Umbilical cord (tissue), 2 donors: ENCODE measurements at places on chromosomes 11 and 22. TPM values are rescaled to one million over a fixed set of nuclear protein-coding genes. Genes with fewer than 3 reads are reported as not detected.
A peak's percentile ranks its signal among the peaks of the same experiment; 100 is the strongest.

SLC35E4 gene
- total RNA-seq: 1.2 TPM

GRCh38 chr11:32594272-32594671 is 10.6 kb downstream of the EIF3M start:
- DNase-seq: no peak

DNA sequence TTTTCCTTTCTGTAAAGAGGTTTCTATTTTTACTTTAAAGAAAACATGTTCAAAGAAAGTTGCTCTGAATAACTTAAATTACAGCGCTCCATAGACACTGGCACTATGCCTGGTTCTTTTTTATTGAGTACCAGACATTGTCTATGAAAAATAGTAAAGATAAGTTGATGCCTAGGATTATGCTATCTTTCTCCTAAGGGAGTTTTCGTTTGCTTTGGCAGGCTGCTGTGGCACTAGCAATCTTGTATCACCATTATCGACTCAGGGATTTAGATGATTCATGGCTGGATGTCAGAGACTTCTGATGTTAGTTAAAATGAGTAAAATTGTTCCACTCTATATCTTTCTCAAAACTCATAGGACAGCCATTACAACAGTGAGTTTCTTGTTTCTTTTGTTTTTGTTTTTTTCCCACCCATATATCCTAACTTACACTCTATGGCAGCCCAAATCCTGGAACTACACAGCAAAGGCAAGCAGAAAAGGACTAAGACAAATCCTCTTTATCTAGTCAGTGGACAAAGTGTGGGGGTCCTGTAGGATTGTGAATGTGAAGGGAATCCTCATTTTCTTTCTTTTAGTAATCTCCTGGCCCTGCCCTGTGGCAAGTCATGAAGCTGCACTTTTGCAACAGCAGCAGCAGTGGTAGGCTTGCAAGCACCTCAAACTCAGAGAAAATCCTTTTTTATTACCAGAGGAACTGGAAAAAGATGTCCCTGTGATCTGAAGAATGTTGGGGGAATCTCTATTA is 20.7 kb downstream of the SLN start:
- DNase-seq: peak; percentile 97

DNA sequence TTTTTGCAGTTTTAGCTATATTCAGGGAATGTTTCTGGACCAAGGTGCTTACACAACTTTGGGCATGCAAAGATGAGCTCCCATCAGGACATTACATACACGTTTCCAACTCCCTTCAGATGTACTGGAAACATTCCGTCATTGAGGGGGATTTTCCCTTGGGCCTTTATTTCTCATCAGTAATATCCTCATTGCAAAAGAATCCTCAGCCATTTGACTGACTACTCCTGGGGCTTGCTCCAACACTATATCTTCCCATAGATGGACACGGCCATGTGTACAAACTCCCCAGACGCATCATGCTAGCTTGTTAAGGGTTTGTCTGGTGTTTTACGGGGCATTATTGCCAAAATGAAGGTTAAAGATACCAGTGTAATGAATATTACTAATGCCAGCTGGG is 59.3 kb upstream of the NUP160 start:
- DNase-seq: peak; percentile 50

DKK3 gene
- 129 TPM for total RNA-seq

DNA sequence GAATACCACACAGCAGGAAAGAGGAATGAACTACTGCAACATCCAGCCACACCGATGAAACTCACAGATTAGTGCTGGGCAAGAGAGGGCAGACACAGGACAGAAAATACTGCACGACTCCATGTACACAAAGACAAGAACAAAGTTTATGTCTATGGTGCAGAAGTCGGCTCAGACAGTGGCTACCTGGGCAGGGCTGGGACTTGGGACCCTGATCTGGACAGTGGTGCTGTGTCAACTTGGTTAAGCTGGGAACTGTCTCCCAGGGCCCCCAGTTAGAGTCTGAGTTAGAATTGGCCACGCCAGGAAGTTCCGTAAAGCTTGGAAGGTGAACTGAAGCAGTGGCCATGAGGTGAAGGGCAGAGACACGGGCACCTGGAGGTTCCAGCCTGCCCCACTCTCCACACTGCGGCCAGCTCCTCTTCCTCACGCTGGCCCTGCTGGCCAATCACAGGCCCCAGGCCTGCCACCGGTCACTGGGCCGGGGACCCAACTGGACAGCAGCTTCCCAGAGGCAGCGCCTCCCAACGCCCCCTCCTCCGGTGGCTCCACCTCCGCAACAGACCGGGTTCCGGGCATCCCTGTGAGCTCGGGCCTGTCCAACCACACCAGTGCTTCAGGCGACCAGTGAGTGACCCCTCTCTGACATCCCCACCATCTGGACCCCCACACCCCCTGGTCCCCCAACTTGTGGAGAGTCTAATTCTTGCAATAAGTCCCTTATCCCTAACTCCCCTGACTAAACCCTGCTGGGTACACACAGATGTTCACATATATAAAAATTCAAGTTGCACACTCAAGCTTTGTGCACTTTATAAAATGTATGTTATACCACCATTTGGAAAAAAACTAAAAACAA is 93.7 kb downstream of the MICAL3 start:
- DNase-seq: no peak

- peak; percentile 89 for DNase-seq
Measured at GRCh38 chr11:94623120-94623735, 56.1 kb downstream of the PIWIL4 start.
